SK-N-DZ (cell line): ENCODE measurements at places on chromosomes 2 and 18.
A peak's percentile ranks its signal among the peaks of the same experiment; 100 is the strongest.

GRCh38 chr2:160751021-160751420 is 257.4 kb upstream of the RBMS1 start:
- DNase-seq = peak; percentile 9

- DNase-seq = no peak
These were observed 443.6 kb downstream of the NBAS start for GRCh38 chr2:15117409-15118050.

- DNase-seq = no peak
These were observed 190.1 kb downstream of the HAUS1 start for GRCh38 chr18:46294318-46294717.

DNA sequence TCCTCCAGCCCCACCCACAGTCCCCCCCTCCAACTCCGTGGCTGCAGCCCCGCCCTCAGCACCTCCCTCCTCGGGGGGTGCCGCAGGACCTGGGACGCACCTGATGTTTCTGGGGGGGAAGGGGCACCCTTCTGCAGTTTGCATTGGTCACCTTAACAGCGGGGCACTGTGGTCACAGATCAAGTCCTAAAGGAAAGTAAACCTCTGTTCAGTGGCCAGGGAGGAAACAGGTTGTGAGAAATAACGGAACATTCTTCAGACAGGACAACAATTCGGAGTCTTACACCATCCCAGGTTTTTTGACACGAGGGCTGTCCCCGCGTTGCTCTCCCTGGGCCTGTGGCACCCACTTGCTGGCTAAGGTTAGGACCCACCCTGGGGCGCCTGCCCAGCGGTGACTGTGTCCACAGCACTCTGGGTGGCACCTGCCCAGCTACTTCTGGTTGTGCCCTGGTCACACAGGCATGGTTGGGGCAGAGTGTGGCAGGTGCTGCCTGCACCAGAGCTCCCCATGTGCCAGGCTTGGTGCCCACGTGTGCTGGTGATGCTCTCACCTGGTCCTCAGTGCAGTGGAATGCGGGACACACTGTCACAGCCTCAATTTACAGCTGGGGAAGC is 93.5 kb upstream of the OTOS start:
- no peak for DNase-seq

- DNase-seq = no peak
These were observed 743.6 kb downstream of the RNF144A start for GRCh38 chr2:7660816-7661215.

GRCh38 chr2:183255411-183255810 is 131.2 kb downstream of the NUP35 start:
- no peak for DNase-seq

DNA sequence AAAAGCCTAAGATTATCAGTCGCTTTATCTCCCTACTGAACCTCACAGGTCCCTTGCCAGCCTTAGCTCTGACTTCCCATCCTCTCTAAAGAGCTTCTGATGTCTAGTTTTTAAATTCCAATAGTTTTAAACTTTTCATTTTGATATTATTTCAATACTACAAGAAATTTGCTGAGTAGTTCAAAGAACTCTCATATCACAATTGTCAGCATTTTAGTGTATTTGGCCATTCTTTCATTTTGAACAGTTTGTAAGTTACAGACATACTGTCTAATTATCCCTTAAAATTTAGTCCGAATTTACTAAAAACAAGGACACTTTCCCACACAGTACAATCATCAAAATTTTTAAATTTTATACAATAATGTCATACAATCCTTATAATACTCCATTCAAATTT is 666.8 kb upstream of the SETBP1 start:
- DNase-seq = no peak

DNA sequence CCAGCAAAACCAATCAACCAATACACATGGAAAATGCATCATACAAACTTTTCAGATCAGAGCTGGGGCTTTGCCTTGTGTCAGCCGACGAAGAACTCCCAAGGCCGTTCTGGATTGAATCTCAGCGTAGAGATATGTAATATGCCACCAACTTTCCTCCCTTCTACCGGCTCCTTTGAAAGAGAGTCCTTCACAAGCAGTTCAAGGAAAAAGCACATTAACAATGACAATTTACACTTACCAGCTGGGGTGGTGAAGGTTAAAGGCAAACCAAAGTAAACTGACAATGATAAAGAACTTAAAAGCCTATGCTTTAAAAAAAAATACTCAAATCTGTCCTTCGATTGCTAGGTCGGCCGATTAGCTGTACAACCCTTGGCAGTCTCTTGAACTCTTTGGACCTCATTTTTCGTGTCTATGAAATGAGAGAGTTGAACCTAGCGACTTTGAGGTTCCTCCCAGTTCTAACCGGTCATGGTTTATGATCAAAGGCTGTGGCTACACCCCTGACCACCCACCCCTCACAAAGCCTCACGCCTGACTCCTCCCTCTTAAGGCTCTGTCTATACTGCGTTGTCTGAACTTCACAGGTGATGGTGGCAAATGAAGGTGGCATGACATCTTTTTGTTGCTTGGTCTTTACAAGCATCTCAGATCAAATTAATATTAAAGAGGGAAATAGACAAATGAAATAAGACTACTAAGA is 46.2 kb downstream of the BCL2 start:
- peak; percentile 38 for DNase-seq

- DNase-seq = no peak
These were observed 9.9 kb upstream of the MAP3K2 start for GRCh38 chr2:127397568-127398238.
